SK-N-SH (cell line): ENCODE measurements at places on chromosomes 5 and 9.

- no peak for DNase-seq
Observed at GRCh38 chr5:8701251-8701650, 832.3 kb downstream of the MTRR start.

DNA sequence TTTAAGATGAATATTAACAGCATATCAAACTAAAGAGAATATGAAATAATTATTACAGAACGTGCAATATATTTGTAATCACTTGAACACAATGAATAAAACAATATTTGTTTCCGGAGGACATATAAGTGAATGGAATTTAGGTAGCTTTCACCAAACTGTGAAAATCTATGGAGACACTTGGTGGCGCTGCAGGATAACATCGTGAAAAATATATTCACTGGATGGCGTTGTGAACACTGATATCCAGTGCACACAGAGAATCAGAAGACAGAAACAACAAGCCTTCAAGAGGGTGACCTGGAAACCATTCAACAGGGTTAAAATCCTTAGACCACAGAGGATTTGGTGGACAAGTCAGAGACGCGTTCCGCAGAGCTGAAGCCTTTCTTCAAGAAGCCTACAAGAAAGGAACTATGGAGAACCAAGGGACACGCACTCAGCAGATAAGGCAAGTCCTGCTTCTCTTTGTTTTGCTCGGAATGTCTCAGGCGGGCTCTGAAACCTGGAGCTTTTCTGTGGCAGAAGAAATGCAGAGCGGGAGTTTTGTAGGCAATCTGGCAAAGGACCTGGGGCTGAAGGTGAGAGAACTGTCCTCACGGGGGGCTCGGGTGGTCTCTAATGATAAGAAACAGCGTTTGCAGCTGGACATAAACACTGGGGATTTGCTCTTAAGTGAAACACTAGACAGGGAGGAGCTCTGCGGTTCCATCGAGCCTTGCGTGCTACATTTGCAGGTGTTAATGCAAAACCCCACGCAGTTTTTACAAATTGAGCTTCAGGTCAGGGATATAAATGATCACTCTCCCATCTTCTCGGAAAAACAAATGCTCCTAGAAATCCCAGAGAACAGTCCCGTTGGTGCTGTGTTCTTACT lies at the start of gene PCDHB11:
TSS of gene PCDHB11 (plus strand) at position 269 of the 877 bp plus-strand sequence. CDS start at position 417, 148 bp downstream.
- DNase-seq: peak; percentile 41

DNA sequence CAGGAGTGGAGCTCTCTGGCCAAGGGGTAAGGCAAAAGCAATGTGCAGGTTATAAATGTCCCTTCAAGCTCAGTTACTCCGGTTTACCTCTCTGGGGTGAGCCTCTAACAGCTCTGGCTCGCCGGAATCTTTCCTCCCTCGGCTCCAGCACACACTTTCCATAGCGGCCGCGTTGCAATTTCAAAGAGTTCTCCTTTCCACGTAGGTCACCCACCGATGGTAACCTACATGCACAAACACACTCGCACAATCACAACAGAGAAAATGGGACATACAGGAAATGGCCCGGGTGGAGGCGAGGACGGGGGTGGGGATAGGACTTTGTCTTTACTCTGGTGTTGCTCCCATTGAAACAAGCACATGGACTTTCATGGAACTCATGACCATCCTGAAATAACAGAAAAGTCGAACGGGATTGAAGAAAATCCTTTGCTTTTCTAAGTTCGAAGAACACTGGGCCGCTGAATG lies 1.2 kb downstream of the LHFPL2 start:
- DNase-seq: peak; percentile 62

DNA sequence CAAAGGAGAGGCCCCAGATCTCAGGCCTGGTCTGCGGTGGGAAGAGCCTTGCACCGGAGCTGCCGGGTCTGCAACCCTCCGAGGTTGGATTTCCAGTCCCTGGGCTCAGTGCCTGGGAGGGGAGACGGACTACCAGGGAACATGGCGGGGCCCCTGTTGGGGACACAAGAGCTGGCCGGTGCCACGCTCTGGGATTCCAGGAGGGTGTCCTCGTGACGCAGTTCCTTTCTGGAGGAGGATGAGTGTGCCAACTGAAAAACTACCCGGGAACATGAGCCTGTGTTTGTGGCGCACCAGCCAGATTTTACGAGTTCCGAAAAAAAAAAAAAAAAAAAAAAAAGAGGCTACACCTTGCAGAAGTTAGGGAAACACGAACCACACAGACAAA lies 9.0 kb downstream of the NRARP start:
- DNase-seq: no peak

DNA sequence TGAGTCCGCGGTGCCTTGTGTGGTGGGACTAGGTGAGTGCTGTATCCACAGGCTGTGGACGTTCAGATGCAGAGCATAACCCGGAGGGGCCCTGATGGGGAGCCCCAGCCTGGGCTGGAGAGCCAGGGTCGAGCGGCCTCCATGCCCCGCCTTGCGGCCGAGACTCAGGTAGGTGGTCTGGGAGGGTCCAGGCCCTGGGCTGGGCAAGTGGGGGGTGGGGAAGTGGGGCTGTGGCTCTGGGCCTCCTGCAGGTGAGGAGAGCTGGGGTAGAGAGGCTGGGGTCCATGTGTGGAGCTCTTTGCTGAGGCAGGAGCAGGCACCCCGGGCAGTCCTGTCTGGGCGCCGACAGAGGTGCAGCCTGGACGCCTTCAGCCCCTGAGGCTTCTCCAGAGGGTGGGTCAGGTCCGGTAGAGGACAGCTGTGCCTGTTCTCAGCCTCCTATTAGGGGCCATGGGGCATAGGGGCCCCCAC lies 241.1 kb downstream of the CACNA1B start:
- no peak for DNase-seq

- peak; percentile 61 for DNase-seq
Observed at GRCh38 chr5:138230261-138230660, 17.1 kb upstream of the CDC23 start.

GRCh38 chr9:122179690-122180074 lies 20.0 kb downstream of the MORN5 start:
- no peak for DNase-seq

GRCh38 chr5:14672484-14673394 lies 8.2 kb downstream of the OTULIN start:
- no peak for DNase-seq

DNA sequence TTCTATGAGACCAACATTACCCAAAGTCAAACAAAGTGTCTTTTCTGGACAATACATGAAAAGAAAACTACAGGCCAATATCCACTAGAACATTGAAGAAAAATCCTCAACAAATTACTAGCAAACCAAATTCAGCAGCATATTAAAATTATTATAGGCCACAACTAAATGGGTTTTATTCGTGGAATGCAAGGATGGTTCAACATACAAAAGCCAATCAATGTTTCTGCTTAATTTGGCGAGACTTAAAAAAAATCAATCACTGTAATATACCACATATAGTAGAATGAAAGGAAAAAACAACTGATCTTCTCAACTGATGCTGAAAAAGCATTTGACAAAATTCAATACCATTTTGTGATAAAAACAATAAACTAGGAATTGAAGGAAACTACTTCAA lies 51.8 kb upstream of the FNIP1 start:
- no peak for DNase-seq
